ENCODE measurements at places on chromosomes 2 and 18.

- no peak for DNase-seq
Observed at GRCh38 chr2:168600949-168601348, 144.9 kb downstream of the CERS6 start.

DNA sequence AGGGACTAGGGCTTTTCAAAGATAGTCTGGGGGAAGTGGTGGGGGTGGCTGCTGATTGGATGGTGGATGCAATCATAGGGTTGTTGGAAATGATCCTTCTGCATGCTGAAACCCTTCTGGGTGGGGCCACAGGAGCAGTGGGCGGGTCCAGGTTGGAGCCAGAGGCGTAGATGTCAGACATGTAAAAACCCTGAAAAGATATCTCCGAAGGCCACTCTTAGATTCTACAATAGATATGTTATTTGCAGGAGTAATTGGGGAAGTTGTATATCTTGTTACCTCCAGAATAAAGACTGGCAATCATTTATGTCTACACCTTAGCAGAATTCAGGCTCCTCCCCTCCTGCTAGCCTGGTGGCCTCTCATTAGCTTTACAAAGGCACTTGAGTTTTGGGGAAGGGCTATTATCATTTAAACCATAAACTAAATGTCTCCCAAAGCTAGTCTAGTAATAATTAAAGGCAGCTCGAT is 8.2 kb upstream of the FAM98A start:
- DNase-seq: no peak

DNA sequence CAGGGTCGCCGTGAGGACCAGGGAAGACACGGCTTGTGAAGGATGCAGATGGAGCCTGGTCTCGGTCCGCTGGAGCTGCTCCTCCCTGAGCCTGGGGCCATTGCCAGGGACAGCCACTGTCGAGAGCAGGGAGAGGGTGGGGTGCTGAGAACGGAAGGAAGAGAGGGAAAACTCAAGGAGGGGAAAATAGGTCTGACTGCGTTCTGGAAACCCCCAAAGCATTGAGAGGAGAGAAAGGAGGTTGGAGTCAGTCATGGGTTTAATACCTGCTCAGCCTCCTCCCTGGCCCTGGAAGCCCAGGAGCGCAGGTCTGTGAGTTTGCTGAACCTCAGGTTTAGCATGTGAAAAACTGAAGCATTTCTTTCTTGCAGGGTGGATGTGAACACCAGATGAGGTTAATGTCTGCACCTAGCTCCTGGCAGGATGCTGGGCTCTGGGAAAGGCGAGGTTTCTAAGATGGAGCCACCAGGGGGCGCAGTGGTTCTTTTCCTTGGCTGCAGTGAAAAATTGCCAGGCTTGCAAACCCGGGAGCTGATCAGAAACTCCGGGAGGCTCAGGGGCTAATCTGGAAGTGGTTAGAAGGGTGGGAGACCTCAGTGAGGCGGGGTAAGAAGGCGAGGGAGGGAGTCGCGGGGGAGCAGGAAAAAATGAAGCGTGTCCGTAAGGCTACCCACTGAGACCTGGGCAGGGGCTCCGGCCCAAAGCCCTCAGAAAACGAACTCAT is 33.6 kb upstream of the RNF149 start:
- peak; percentile 71 for DNase-seq

- no peak for DNase-seq
Observed at GRCh38 chr2:215452725-215453124, 16.9 kb upstream of the FN1 start.

GRCh38 chr2:26072925-26073768 is 39.3 kb downstream of the RAB10 start:
- DNase-seq: no peak
